ENCODE measurements at places on chromosomes 1 and 21.

- no peak for DNase-seq
These were observed 1404.4 kb upstream of the PRMT6 start for GRCh38 chr1:105652109-105652508.

DNA sequence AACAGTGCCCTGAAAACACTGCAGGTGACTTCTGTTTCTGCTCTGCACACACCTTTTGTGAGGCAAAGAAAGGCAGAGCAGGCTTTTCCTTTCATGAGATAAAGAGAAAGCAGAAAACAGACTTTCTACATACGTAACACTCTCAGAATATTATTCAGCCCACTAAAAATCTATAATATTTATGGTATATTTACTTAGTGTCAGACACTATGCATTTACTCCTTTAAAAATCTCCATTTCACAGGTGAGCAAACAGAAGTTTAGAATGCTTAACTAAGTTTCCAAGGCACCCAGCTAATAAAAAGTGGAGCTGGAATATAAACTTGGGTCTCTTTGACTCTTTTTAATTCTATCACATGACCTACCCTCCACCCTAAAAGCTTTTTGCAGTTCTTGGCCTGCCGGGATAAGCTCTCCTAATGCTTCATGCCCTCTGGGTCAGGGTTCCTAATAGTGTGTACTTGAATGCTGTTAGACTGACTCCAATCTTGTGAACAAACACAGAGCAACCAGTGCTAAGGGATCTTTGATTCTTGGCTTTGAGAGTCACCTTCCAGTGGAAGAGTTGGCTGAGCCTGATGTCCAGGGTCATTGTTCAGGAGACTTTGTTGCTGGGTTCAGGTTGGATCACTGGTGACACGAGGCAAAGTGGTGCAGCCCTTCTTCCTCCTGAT, 27.2 kb downstream of the PROK1 start:
- DNase-seq, result no peak

GRCh38 chr1:81437649-81438048, 363.1 kb upstream of the ADGRL2 start:
- DNase-seq, result no peak

- no peak for DNase-seq
These were observed 40.6 kb upstream of the LBR start for GRCh38 chr1:225468270-225469020.

DNA sequence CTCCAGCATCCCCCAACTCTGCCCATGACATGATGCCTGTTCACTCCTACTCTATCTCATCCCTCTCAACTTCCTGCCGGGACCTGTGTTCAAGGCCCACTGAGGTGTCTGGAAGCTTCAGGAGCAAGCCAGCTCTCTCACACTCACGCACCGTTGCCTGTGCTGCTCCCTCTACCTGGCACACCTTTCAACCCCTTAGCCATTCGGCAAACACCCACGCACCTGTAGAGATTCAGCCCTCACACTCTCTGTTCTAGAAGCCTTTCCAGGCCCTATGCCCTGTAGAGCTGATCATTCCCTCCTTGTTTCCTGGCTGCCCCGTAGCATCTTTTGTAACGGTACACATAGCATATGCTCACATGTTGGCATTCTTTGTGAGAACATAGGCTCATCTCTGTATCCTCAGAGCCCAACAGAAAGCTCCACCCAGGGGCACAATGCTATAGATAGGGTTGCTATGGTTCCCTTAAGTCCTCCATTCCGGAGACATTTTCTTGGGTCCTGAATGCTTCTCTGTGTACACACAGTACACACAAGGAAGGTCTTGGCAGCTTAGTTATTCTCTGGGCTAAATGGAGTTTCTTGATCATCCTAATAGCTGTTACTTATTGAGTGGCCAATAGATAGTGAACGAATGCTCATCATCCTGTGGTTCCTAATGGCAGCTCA, 1.3 kb downstream of the C8B start:
- no peak for DNase-seq

Measured in activated T-helper 9 cell treated with anti-CD3 and anti-CD28 coated beads, Interleukin-2, amount 50 U/mL, for 16 hours (primary cell).